ENCODE measurements at places on chromosomes 12 and 14.
A peak's percentile ranks its signal among the peaks of the same experiment; 100 is the strongest.

DNA sequence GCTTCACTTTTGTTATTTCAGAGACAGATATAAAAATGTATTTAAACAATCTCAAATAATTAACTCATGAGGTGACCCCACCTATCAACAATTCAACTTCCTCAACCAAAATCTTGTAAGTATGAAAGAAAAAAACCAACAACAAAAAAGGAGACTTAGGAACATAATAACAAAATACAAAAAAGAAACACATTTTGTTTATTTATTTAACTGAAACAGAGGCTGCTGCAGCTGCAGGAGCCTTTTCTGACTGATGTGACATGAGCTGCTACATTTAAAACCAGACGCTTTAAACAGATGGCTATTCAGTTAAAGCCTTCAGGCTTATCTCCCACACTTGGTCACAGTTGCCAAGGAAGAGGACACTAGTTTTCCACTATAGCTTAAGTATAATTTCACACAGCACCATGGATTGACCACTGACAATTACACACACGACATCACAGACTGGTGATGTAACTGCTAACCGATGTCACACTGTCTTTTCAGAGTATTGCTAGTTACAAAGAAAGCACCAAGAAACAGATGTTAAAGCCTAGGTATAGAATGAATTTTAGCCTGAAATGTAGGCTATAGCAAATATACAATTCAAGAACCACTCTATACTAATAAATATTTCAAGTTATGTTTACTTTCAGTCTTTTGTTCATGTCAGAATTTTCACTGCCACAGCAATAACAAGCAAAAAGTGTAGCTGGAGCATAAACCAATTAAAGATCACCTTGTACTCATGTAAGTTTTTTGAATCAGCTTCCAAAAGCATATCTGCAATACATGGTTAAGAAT is 113.0 kb downstream of the MED13L start:
- no peaks in the 10 kb centered on the region for H3K27me3 ChIP-seq
- no peak for DNase-seq
- H3K36me3 ChIP-seq = no peaks in the 10 kb centered on the region
- H3K4me3 ChIP-seq = no peak overlapping the region
- peak overlapping the region; percentile 31 for H3K27ac ChIP-seq
- peaks cover 33% of the 10 kb centered on the region for H3K4me1 ChIP-seq

- H3K4me3 ChIP-seq = no peak overlapping the region
- peaks cover 29% of the 10 kb centered on the region for H3K4me1 ChIP-seq
- no peak overlapping the region for H3K27ac ChIP-seq
- no peak for DNase-seq
- H3K27me3 ChIP-seq = no peaks in the 10 kb centered on the region
- H3K36me3 ChIP-seq = peaks cover 12% of the 10 kb centered on the region
Observed at GRCh38 chr14:75880512-75880911, 101.3 kb downstream of the TGFB3 start.

DNA sequence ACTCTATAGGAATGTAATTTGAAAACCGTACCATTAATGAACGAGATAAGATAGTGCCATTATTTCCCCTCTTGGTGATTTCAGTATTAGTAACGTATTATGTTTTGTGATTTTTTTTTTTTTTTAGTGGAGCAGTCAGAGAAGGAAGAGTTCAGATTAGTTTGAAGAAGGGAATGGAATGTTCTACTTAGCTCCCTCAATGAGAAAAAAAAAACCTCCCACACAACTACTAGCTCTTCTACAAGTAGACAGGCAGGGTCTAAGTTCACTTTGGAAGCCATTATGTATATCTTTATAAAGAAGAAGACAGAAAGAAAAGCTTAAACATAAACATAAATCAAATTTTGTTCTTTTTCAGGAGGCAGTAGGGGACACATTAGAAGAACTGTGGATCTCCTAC is 27.3 kb downstream of the PNMA1 start:
- H3K4me1 ChIP-seq = no peaks in the 10 kb centered on the region
- no peak for DNase-seq
- no peaks in the 10 kb centered on the region for H3K27me3 ChIP-seq
- peaks cover 19% of the 10 kb centered on the region for H3K36me3 ChIP-seq

DNA sequence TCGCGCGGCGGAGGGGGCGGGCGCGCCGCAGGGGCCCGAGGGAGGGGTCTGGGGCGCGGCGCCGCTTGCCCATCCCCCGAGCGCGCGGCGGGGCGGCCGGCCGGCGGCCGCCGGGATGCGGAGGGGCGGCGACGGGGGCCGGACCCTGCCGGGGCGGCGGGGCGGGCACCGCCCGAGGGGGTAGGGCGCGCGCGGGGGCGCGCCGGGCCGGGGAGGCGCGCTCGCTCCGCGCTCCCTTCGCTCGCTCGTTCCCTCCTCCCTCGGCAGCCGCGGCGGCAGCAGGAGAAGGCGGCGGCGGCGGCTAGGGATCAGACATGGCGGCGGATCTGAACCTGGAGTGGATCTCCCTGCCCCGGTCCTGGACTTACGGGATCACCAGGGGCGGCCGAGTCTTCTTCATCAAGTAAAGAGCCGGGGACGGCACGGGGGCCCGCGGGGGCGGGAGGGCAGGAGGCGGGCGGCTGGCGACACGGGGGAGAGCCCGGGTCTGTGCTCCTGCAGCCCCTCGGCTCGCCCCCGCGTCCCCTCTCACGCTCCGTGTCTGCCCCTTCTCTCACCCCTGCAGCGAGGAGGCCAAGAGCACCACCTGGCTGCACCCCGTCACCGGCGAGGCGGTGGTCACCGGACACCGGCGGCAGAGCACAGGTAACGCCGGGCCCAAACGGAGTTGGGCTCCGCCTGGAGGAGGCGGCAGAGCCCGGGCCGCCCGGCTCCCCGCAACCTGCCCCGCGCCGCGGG is at the start of gene PLEKHA5:
Gene PLEKHA5, plus strand, starts transcription at position 248 of the 738 bp plus-strand sequence. Its CDS starts 67 bp downstream, at position 315.
- peak within 1 kb of the TSS; percentile 95 for H3K27ac ChIP-seq
- no peaks in the 10 kb centered on the region for H3K27me3 ChIP-seq
- H3K36me3 ChIP-seq = peaks cover 9% of the 10 kb centered on the region
- H3K4me1 ChIP-seq = peaks cover 28% of the 10 kb centered on the region

DNA sequence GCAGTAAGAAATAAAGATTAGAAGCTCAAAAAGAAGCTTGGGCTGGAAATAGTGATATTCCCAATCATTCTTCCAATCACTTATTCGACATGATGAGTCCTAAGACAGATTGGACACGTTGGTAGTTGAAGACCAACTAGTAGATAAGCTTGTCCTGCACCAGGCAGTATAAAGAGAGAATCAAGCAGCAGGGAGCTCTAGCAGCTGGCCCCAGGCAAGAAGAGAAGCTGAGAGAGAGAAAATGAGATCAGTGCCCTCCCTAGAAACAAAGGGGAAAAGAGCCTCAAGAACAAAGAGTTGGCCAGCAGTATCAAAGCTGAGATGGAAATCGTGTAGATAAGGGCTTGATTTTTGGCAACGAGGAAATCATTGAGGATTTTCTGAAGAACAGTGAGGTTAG is 20.6 kb downstream of the RASSF8 start:
- no peak overlapping the region for H3K4me3 ChIP-seq
- peaks cover 41% of the 10 kb centered on the region for H3K4me1 ChIP-seq
- no peak overlapping the region for H3K27ac ChIP-seq
- no peak for DNase-seq

- H3K36me3 ChIP-seq = no peaks in the 10 kb centered on the region
- H3K4me3 ChIP-seq = no peak overlapping the region
- peaks cover 52% of the 10 kb centered on the region for H3K4me1 ChIP-seq
- H3K27ac ChIP-seq = peak overlapping the region; percentile 99
Observed at GRCh38 chr12:124549629-124550028, 17.8 kb downstream of the NCOR2 start.

GRCh38 chr12:3795492-3796133 is 42.7 kb upstream of the CRACR2A start:
- no peak overlapping the region for H3K4me3 ChIP-seq
- H3K4me1 ChIP-seq = peaks cover 9% of the 10 kb centered on the region
- no peaks in the 10 kb centered on the region for H3K27me3 ChIP-seq
- DNase-seq = no peak
- H3K36me3 ChIP-seq = peaks cover 7% of the 10 kb centered on the region

DNA sequence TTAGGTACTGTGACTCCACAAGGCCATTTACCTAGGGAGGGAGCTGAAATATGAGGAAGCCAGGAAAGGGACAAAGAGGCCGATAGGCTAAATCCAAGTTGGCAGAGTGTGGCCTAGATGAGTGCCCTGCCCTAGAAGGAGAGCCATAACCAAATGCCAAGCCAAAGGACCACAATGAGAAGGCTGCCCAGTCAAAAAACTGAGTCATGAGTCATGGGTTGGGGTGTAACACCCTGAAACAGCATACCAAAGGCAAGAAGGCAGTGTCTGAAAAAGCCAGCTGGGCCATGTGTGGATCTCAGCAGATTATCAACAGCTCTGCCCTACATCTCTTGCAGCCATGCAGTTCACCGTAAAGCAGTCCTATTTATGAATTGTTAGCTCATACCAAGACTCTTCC is 171.7 kb downstream of the PHLDA1 start:
- no peak for DNase-seq
- H3K4me3 ChIP-seq = no peak overlapping the region
- no peaks in the 10 kb centered on the region for H3K4me1 ChIP-seq
- no peaks in the 10 kb centered on the region for H3K36me3 ChIP-seq
- no peaks in the 10 kb centered on the region for H3K27me3 ChIP-seq

- H3K27ac ChIP-seq = peak overlapping the region; percentile 22
- no peaks in the 10 kb centered on the region for H3K36me3 ChIP-seq
- peak overlapping the region; percentile 74 for H3K4me3 ChIP-seq
Observed at GRCh38 chr12:40106202-40106533, 287 bp upstream of the SLC2A13 start.

- H3K27ac ChIP-seq = no peak overlapping the region
- H3K4me1 ChIP-seq = no peaks in the 10 kb centered on the region
- peaks cover 12% of the 10 kb centered on the region for H3K36me3 ChIP-seq
Observed at GRCh38 chr14:96299441-96299840, 43.4 kb downstream of the BDKRB1 start.

- H3K36me3 ChIP-seq = no peaks in the 10 kb centered on the region
- no peak for DNase-seq
- H3K27ac ChIP-seq = no peak overlapping the region
- no peak overlapping the region for H3K4me3 ChIP-seq
Observed at GRCh38 chr12:126147321-126147720, 1082.1 kb downstream of the AACS start.

DNA sequence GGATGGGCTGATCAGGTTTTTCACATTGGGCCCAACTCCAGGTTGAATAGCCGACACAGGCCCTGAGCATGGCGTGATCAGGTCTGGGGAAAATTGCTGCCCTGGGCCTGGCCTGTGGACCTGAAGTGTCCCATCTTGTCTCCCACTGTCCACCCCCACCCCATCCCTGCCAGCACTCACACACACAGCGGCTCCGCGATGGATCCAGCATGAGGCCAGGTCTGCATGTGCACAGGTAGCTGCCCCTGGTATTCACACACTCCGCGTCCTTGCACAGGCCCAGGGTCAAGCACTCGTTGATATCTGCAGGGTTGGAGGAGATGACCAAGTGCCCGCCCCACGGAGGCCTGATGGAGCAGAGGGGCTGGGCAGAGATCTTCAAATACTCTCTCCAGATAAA is 38.7 kb downstream of the ISCA2 start:
- no peak for DNase-seq
- no peaks in the 10 kb centered on the region for H3K27me3 ChIP-seq
- H3K4me1 ChIP-seq = peaks cover 2% of the 10 kb centered on the region
- no peak overlapping the region for H3K4me3 ChIP-seq
- no peaks in the 10 kb centered on the region for H3K36me3 ChIP-seq

Data from mesothelial cell of epicardium (in vitro differentiated cells).